Stimulated activated CD8-positive, alpha-beta memory T cell treated with anti-CD3 and anti-CD28 coated beads, Interleukin-4, amount 100 ng/mL, for 48 hours (primary cell): ENCODE measurements at places on chromosomes 6 and 20.

DNA sequence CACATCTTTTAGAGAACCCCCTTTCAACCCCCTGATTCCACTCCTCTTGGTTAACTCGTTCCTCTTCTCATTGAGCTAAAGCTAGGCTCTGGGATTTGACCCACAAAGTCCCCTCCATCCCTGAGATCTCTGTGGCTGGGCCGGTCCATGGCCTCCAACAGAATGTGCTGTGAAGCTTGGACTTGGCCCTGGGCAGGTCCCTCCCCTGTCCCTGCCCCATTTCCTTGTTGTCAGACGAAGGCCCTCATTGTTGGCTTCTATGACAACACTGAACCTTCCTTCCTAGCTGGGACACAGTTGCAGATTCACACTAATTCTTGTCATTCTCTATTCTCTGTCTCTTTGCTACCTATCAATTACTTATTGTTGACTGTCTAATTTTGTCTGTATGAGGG is 156.1 kb downstream of the SYCP2 start:
- no peak for DNase-seq

GRCh38 chr20:62723768-62724450 is 15.3 kb downstream of the NTSR1 start:
- no peak for DNase-seq

DNA sequence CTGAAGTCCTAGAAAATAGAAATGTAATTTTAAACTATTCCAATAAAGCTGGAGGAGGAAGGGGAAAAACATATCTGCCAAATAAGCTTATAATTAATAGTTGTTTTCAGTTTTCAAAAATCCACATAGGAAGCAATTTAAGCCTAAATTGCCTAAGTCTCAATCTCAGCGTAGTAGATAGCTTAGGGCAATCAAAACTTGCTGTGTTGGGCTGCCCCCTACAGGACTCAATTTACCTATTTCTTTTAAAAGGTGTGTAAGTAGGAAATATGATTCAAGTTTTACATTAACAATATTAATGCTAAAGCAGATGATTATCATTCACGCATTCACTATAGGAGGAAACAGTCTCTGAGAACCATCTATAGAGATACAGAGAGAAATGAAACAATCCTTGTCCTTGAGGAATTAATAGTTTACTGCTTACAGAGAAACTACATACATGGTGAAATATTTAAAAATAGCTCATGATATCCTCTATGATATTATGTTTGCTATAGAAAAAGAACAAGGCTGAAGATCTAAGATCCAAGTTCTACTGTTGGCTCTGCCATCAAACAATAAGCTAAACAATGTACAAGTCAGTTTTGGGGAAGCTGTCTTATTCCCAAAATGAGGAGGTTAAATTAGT is 102.1 kb downstream of the ATG5 start:
- peak; percentile 77 for DNase-seq

GRCh38 chr20:31617432-31618104 is 12.5 kb downstream of the ID1 start:
- no peak for DNase-seq

DNA sequence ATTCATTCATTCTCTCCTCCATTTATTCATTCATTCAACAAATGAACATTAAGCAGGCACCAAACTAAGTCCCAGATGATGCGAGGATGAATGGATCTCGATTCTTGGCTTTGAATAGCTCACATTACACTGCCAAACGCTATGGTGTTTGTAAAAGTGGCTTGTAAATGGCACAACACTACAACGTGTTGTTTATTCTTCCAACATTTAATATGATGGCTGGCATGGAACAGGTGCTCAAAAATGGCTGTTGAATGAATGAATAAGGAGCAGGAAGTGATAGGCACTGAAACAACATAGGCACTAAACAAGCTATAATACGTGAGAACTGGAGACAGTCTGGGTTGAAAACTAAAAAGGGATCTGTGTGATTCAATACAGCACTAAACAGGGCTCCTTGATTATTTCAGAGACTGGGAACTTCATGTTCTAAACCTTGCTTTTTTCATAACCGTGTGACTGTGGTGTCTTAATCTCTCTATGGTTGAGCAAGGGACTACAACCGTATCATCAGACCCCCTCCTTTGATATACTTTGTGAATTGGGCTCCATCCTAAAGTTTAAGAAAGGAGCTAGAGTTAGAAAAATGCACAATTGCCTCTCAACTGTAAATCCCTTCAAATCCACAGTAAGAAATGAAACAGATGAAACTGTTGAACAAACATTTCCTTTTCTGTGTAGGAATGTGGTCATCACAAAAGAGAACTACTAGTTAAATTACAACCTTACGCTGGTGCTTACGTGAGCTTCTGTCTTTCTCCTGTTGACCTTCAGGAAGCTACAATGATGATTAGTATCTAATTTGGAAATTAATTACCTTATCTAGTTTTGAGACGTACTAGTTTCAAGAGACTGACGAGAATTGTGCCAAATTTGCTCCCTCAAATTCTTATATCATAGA is 16.9 kb upstream of the SLC16A10 start:
- no peak for DNase-seq

DNA sequence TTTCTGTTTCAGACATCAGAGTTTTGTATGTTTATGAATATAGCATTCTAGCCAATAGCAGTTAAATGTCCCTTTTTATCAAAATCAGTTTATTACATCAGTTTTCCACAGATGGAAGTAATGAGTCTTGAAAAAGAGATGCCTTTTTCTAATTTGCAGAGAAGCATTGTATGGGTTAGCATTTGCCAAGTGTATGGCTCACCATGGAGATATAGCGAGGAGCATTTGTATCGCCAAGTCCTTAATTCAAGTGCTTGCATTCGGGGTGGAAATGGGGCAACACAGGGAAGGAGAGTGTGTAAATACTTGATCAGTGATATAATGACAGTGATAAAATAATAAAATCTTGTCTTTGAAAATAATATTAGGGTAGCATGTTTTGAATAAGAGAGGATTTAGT is 42.9 kb downstream of the TXLNB start:
- DNase-seq = no peak

DNA sequence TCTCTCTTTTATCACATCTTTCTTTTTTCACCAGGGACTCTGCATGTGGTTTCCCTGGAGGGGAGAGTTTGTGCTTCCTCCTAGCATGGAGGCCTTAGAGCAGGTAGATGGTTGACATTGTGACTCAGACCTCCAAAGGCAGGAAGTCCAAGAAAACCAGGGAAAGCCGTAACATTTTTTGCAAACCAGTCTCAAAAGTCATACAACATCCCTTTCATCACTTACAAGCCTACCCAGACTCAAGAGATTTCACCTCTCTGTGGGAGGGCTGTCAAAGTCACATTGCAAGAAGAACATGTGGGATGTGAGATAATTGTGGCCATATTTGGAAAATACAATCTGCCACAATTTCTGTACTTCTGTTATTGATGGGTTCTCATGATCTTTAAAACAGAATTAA is 46.2 kb downstream of the SNRNP48 start:
- DNase-seq = no peak

DNA sequence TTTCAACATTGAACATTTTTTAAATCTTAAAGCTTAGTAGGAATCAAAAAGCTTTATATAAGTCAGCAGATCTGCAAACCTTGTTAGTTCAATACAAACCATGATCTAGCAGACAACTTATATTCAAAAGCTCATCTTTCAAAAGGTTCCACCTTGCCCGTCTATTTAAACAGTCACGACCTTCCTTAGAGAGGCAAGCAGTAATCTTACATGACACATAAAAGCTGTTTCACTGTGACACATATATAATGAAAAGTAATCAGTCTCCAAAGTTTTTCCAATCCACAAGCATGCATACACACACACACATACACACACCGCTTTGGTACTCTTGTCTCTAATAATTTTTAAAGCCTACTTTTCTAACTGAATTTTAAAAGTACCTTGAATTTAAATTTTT is 12.9 kb downstream of the SOD2 start:
- no peak for DNase-seq

DNA sequence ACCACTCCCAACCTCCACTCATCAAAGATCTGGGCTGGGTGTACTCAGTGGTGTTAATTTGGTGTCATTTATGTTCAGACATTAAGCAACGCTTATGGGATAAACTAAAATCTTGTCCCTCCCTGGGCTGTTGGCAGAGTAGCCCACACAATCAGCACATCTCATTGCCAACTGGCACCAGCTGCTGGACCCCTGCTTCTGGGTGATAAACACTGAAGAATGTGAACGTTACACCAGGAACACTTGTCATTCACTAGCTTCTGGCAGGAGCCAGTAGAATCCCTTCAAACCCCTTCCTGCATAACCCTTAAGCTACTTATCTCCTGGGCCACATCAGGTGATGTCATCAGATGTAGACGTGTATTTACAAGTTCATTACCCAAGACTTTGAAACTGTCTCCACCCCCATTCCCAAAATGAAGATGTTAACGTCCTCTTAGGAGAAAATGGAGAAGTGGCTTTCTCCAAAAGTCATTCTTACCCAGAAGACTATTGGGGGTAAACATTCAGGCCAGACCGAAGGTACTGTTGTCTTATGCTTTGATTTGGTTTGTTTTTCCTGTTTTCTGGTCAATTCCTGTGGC is 107.8 kb upstream of the CD93 start:
- DNase-seq = no peak

GRCh38 chr6:42507901-42508300 is 55.9 kb upstream of the UBR2 start:
- no peak for DNase-seq

DNA sequence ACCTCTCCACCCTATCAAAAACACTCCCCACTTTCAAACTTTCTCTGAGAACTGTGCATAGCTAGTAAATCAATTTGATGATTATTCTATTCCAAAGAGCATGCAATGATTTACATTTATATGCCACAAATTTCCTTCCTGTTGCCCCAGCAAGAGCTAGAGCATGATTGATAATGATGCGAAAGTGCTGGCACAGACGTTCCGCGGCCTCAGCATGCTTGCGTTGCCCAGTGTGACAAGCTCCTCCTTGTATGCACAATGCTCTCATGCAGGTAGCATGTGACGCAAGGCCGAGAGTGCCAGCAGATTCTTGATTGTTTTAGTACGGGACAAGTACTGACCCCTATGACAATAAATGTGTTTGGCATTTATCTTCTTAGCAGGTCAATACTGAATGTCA is 696.3 kb upstream of the SLC35B3 start:
- no peak for DNase-seq

DNA sequence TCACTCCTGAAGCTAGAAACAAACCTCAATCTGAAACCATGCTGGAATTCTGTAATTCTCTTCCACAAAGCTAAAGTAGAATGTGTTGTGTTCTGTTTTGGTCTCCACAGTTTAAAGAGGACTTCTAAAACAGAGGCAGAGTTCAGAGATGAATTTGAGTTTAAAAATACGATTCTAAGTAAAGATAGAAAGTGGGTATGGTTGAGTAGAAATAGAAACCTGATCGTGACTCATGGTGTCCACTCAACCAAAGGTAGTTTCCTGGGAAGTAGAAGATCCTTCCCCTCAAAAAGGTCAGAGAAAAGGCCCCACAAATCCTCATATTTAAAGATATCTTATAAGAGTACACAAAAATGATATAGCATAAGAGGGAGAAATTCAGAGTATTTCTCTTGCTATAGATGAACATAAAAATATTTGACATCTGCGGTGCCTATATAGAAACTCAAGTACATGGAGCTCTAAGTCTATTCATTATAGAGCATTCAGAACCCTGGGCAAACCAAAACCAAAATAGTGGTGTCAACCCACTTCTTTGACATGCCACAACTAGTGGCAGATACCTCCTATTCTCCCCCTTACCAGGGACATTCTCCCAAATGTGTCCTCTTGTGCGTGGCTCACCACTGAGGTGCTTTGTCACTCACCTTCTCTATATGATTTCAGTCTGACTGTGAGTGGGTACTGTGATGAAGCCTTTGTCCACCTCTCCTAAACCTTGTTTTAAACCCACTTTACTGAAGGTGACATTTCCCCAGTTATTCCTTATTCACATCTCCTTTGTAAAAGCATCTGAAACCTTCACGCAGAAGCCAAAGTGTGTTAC is 84.5 kb downstream of the PLCB1 start:
- DNase-seq = no peak

- no peak for DNase-seq
Observed at GRCh38 chr6:11968241-11968806, 43.8 kb upstream of the HIVEP1 start.

DNA sequence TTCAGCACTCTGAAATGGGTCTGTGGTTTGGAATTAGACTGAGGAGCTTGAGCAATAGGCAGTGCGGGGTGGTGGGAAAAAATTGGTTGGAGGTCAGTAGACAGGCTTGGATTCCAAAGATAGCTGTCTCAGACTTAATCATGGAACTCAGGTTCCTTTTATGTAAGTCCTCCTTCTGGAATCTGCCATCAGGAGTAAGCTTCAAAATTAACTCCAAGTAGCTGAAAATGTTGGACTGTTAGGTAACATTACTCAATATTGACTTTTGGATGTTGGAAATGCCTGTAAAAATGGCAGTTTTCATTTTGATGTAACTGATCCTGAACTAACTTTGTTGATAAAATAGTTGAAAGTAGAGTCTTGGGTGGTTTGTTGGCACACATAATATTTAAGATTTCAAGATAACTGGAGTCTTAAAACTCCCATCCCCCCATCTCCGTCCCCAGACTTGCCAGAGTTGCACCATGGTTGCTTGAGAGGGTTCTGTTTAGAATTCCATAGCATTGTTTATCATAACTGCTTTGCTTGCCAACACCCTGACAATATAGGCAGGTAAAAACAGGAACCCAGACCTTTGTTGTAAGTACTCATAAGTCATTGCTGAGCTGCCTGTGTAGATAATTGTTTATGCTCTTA is 83.0 kb downstream of the PHF20 start:
- DNase-seq = no peak

- peak; percentile 48 for DNase-seq
Observed at GRCh38 chr6:141483598-141484061, 649.1 kb upstream of the GJE1 start.

DNA sequence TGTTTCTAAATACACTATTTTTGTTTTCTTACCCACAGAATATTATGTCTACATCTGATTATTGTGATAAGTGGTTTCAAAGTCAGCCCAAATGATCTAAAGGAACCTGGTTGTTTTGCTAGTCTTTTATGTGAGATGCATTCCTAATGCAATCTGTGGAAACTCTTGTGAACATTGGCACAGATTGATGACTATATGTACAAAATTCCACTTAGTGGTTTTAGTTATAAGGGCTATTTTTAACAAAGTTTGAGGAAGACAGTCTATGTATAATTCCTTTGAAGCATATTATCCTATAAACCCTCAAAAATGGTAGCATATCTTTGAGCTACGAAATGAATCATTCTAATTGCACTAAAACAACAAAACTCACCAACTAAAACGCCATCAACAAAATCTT is 140.9 kb downstream of the GRIK2 start:
- no peak for DNase-seq
